ENCODE measurements at places on chromosomes 5 and 9. TPM values are rescaled to one million over a fixed set of nuclear protein-coding genes. Genes with fewer than 3 reads are reported as not detected.
A peak's percentile ranks its signal among the peaks of the same experiment; 100 is the strongest.

DNA sequence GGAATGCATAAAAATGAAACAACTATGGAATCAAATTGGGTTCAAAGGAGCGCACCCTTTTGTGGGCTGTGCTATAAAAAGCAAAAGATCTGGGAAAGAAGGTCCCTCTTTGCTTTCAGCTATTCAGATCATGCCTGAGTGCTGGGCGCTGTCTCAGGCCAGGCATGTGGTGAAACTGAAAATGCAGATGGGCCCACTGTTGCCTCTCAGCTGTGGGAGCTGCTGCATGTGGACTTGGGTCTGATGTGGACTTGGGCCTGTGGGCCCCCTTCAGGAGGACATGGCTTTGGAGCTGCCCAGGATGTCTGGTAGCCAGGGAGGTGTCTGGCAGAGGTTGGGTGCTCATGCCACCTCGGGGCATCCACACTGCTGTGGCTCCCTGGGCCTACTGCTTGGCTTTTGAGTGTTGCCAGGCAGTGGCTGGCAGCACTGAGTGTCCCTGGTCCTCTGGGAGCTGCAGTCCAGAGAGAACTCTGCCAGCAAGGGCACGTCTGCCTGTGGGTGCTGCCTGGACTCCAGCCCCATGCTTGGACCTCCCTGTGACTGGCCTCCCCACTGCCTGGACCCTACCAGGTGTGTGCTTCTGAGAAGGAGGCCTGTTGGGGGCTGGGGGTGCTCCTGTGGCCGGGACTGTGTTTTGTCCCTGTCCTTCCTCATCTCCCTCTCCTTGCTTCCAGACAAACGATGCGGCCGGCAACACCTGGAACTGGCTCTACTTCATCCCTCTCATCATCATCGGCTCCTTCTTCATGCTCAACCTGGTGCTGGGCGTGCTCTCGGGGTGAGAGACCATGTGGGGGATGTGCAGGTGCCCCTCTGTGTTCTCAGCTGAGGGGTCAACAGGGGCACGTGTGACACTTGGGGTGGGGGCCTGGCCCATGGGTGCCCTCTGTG, 74.3 kb downstream of the CACNA1B start:
- H3K36me3 ChIP-seq: no peaks in the 10 kb centered on the region
- H3K4me1 ChIP-seq: no peaks in the 10 kb centered on the region
- no peak overlapping the region for H3K27ac ChIP-seq
- H3K27me3 ChIP-seq: no peaks in the 10 kb centered on the region

DNA sequence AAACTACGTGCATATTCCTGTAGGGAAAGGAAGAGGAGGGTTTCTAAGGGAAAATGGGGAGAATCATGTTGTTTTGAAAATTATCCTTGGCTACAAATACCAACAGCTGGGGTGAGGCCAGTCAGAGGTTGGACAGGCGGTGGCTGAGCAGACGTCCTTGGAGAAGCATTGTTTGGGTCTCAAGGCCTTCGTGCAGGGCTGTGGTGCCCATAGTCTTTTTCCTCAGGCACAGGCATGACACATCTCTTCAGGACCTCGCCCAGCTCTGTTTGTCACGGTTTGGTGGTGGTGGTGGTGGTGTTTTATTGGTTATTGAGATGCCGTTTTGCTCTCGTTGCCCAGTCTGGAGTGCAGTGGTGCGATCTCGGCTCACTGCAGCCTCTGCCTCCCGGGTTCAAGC, 27.8 kb upstream of the EGFL7 start:
- H3K36me3 ChIP-seq: no peaks in the 10 kb centered on the region
- no peaks in the 10 kb centered on the region for H3K27me3 ChIP-seq
- no peak overlapping the region for H3K27ac ChIP-seq
- peaks cover 25% of the 10 kb centered on the region for H3K4me1 ChIP-seq
- DNase-seq: no peak

IL4 gene
- polyA plus RNA-seq: not detected

SOX30 gene
- 0.28 TPM for polyA plus RNA-seq

TSSK1B gene
- not detected for polyA plus RNA-seq

DNA sequence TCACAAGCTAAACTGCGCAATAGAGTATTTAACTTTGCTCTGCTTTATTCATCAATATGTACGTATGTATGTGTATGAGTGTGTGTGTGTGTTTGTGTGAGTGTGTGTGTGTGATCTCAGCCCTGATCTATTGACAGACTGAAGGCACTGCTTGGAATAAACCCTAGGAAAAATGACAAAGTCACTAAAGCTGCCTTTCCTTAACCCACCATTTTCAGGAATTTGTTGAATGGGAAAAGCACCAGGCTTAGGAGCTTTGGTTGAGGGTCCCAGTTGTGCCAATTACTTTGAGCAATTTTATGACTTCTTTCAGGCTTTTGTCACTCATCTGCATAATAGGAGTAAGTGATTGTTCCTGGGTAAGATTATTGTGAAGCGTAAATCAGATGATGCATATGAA, 108.6 kb upstream of the TLR4 start:
- no peak for DNase-seq
- no peaks in the 10 kb centered on the region for H3K4me1 ChIP-seq
- H3K27ac ChIP-seq: no peak overlapping the region
- no peaks in the 10 kb centered on the region for H3K27me3 ChIP-seq
- H3K4me3 ChIP-seq: no peak overlapping the region

DNA sequence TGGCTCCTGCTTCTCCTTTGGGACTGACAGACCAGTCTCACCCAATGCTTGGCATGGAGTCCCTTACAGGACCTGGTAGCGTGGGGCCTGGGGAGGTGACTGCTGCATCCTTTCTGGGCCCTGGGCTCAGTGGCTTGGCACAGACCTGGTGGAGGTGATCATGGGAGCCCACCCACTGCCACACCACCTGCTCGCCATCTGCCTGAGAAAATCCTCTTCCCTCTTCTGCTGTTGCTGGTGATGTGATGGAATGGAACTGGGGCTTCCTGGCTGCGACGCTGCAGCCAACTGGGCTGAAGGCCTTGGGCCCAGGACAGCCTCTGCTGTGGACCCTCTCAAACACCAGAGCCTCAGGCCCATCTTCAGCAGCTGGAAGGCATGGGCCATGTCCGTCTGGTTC, 122.5 kb upstream of the PANK3 start:
- H3K27ac ChIP-seq: no peak overlapping the region
- no peaks in the 10 kb centered on the region for H3K27me3 ChIP-seq
- H3K36me3 ChIP-seq: no peaks in the 10 kb centered on the region
- DNase-seq: no peak
- H3K4me1 ChIP-seq: peaks cover 12% of the 10 kb centered on the region
- H3K4me3 ChIP-seq: no peak overlapping the region

DNA sequence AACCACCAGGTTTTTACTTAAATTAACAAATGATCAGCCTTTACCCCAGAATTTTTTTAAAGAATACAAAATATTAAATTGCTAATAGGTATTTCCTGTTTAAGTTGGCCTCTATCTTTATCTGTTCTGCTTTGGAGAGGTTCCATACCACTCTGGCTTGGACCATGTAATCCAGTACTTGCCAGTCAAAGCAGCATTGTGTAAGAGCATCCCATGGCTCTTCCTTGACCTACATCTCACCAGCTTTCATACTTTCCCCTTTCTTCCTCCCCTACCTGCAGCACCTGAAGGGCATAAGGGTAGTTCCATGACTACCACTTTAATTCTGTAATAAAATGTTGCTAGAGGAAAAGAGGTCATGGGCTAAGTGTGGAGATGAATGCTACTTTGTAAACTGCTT, 140.8 kb upstream of the MTAP start:
- no peaks in the 10 kb centered on the region for H3K36me3 ChIP-seq
- no peak for DNase-seq
- no peak overlapping the region for H3K4me3 ChIP-seq

GRCh38 chr9:84397822-84398221, 57.3 kb upstream of the SLC28A3 start:
- H3K4me1 ChIP-seq: no peaks in the 10 kb centered on the region
- H3K27ac ChIP-seq: no peak overlapping the region
- DNase-seq: no peak
- H3K27me3 ChIP-seq: no peaks in the 10 kb centered on the region
- H3K4me3 ChIP-seq: no peak overlapping the region

DNA sequence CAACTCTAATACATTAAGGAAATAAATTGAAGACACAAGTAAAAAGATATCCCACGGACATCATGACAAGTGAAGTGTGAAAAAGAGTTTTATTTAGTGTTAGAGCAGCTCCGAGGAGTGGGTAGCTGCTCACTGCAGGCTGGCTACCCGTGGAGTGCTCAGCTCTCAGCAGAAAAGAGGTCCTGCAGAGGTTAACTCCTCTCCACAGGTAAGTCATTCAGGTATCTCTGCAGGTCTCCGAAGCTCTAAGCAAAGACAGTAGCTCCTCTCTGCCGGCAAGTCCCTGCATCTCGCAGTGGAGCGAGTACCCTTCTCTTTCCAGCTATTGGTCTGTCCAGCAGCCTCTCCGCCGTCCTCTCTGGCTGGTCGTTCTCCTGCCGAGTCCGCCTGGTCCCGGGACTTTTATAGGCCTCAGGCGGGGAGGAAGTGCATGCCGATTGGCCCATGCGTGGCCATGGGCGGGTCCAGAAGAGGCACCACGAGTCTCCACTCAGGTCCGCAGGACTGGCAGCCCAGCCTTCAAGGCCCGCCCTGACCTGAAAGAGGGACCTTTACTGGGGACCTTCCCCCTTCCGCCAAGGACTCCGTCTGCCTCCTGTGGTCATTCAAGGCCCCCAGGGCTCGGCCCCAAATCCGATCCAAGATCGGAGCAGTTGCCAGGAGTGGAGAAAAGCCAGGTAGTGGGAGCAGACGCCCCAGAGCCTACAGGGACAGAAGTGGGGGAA, 29.9 kb downstream of the BTNL9 start:
- no peaks in the 10 kb centered on the region for H3K4me1 ChIP-seq
- no peaks in the 10 kb centered on the region for H3K36me3 ChIP-seq
- no peak overlapping the region for H3K27ac ChIP-seq
- no peak overlapping the region for H3K4me3 ChIP-seq
- peaks cover 21% of the 10 kb centered on the region for H3K27me3 ChIP-seq

DNA sequence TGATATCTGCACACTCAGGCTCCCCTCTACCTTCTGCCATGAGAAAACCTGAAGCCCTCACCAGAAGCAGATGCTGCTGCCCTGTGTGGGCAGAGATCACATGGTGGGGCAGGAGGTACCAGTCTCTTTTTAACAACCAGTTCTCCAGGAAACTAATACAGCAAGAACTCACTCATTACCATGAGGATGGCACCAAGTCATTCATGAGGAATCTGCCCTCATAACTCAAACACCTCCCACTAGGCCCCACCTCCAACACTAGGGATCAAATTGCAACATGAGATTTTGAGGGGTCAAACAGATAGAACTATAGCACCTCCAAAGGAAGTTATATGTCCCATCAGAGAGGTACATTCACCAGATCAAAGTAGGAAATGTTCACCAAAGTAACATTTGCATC, 136.3 kb upstream of the SHB start:
- H3K4me3 ChIP-seq: no peak overlapping the region
- H3K27ac ChIP-seq: no peak overlapping the region
- H3K27me3 ChIP-seq: no peaks in the 10 kb centered on the region
- H3K36me3 ChIP-seq: no peaks in the 10 kb centered on the region
- no peaks in the 10 kb centered on the region for H3K4me1 ChIP-seq

DNA sequence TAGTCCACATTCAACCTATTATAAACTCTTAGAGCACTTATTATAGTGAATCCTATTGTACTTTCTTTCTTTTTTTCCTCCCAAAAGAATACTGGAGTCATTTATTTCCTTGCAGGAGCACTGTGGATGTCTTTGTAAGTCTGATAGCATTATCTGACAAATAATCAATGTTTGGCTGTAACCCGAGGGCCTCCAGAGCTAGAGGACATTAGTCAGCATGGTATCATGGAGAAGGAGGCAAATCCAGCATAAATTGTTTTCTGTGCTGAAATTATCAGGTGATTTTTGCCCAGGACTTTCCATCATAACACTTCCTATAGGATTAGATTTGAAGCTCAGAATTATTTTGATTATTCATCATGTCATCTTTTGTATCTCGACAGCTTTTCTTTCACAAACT, 551.0 kb downstream of the ZNF608 start:
- H3K27me3 ChIP-seq: no peaks in the 10 kb centered on the region
- H3K4me3 ChIP-seq: no peak overlapping the region
- no peaks in the 10 kb centered on the region for H3K36me3 ChIP-seq
- no peak for DNase-seq

DNA sequence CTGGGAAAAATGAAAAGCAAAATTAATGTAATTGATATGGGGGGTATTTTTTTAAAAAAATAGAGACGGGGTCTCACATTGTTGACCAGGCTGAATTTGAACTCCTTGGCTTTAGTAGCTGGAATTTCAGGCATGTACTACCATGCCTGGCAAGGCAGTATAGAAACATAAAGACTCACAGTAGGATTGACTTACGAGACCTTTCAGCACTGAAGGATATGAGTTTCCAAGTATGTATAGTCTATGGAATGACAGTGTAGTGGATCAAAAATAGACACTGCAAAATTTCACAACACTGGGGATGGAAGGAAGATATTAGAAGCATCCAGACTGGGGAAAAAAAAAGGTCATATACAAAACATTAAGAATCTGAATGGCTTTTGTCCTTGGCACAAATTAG, 6.8 kb downstream of the DCP2 start:
- H3K36me3 ChIP-seq: peaks cover 9% of the 10 kb centered on the region
- H3K4me3 ChIP-seq: no peak overlapping the region
- no peaks in the 10 kb centered on the region for H3K27me3 ChIP-seq
- peak; percentile 22 for DNase-seq
- no peaks in the 10 kb centered on the region for H3K4me1 ChIP-seq
- peak overlapping the region; percentile 32 for H3K27ac ChIP-seq

DNA sequence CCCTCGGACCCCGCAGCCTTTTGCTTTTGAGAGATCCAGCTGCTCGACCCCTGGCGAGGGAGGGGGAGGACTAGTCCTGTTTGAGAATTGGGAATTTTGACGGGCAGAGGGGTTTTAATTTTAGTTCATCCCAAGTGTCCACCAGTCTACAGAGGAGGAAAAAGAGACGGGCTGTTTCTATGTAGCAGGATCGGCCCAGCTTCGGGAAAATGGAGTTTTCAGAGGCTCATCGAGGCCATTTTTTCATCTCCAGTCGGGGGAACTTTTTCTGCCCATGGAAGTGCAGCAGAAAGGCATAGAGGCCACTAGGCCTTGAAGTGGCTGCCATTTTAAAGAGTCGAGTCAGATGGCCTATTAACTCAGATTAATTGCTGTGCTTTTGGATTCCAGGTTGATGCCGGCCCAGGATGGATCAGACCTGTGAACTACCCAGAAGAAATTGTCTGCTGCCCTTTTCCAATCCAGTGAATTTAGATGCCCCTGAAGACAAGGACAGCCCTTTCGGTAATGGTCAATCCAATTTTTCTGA, 1.2 kb downstream of the NSD1 start:
- peak overlapping the region; percentile 88 for H3K27ac ChIP-seq
- H3K4me1 ChIP-seq: peaks cover 24% of the 10 kb centered on the region
- H3K27me3 ChIP-seq: no peaks in the 10 kb centered on the region
- peaks cover 39% of the 10 kb centered on the region for H3K36me3 ChIP-seq
- no peak for DNase-seq
- H3K4me3 ChIP-seq: peak overlapping the region; percentile 79

GRCh38 chr9:88071331-88071730, 66.9 kb downstream of the SPATA31C2 start:
- H3K36me3 ChIP-seq: no peaks in the 10 kb centered on the region
- peaks cover 3% of the 10 kb centered on the region for H3K4me1 ChIP-seq
- no peak overlapping the region for H3K27ac ChIP-seq
- no peak overlapping the region for H3K4me3 ChIP-seq

- peak; percentile 86 for DNase-seq
- H3K4me3 ChIP-seq: no peak overlapping the region
- H3K36me3 ChIP-seq: peaks cover 15% of the 10 kb centered on the region
Observed at GRCh38 chr5:134000091-134000511, 4.7 kb downstream of the VDAC1 start.

FOXD4L6 gene
- not detected for polyA plus RNA-seq

All from muscle of leg (tissue), 16 donors.